Renal cortical epithelial cell (primary cell): ENCODE measurements at places on chromosomes 2 and 18.
A peak's percentile ranks its signal among the peaks of the same experiment; 100 is the strongest.

GRCh38 chr2:232809349-232810124 is 33.2 kb upstream of the KCNJ13 start:
- DNase-seq: peak; percentile 18

GRCh38 chr2:152790883-152791282 is 72.5 kb downstream of the ARL6IP6 start:
- no peak for DNase-seq

DNA sequence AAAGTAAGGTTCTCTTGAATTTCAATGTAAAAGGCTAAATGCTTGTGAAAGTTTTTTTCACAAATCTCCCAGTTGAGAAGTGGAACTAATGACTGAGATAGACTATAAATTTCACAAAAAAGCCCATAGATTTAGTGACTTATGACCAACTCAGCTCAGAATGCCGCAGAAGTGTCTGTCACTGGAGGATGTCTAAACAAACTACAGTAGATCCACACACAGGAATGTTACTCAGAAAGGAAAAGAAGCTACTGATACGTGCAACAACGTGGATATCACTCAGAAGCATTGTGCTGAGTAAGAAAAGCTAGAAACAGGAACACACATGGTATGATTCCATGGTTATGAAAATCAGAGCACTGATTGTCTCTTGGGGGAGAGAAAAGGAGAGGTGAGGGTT is 151.9 kb downstream of the DOCK10 start:
- DNase-seq: no peak

DNA sequence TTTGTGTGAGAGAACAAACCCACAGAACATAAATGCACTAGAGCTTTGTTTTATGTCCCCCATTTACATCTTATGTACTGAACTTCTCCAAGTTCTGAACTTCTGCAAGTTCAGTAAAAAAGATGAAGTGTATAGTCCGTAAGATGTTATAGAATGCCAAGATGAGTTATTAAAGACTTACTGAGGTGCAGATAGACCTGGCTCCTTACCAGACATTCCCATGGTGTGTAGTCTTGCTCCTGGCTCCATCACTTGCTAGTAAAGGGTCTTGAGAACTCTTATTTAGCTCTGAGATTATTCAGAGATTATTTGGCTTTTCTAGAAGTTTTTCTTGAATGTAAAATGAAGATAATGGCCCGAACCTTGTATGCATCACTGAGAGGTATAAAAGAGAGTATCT is 16.8 kb downstream of the GULP1 start:
- DNase-seq: no peak

GRCh38 chr18:1037776-1038175 is 133.1 kb downstream of the ADCYAP1 start:
- DNase-seq: no peak

DNA sequence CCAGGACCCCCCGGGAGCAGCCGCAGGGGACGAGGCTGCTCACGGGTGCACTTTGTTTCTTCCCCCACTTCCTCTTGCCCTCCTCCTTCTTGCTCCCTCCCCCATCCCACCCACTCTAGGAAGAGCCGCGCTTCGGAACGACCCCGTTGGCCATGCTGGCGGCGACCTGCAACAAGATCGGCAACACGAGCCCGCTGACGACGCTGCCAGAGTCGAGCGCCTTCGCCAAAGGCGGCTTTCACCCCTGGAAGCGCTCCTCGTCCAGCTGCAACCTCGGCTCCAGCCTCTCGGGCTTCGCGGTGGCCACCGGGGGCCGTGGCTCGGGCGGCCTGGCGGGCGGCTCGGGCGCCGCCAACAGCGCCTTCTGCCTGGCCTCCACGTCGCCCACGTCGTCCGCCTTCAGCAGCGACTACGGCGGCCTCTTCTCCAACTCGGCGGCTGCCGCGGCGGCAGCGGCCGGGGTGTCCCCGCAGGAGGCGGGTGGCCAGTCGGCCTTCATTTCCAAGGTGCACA is 1.3 kb downstream of the SP9 start:
- no peak for DNase-seq

GRCh38 chr2:200122683-200123082 is 167.3 kb downstream of the MAIP1 start:
- DNase-seq: no peak

- DNase-seq: peak; percentile 27
Observed at GRCh38 chr2:15369129-15369528, 192.0 kb downstream of the NBAS start.

DNA sequence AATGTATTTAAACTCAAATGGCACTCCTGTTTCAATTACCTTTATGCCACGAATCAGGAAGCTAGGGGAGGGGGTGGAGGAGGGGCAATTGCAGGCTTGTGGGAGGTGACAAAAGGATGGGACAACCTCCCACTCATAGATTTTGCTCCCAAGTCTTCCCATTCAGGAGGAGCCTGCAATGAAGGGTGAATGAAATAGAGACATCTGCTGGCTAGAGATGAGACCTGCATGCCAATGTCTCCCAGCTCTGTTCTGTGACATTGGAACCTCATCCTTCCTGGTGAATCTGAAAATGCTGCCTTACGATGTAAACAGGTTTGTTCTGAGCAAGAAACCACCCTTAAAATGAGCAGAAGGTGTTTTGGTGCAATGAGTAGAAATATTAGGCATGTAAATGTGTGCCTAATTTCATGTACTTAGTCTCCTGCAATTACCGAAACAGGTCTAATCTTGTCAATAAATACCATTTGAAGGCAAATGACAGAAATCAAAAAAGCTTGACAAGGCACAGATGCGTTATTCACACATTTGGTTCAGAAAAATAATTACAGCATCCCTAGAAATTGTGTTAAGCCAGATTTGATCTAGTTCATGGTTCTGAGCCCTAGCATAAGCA is 2.7 kb upstream of the PID1 start:
- peak; percentile 76 for DNase-seq

DNA sequence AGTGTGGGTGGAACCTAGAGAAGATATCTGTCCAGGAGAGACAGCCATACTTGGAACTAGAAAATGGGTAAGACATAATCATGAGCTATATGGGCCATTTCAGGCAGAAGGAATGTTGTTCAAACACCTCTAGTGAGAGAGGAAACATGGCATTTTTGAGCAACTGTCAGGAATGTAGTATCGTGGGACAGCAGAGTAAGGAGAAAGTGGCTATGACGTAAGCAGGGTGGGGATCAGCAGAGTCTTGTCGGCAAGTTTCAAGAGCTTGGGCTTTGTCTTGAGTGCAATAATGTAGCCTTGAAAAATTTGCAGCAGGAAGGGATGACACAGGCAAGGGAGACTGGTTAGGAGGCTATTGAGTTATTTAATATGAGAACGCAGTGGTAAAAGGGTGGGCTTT is 20.4 kb downstream of the SERPINB7 start:
- DNase-seq: no peak

GRCh38 chr2:63052411-63053080 is 1.9 kb downstream of the OTX1 start:
- no peak for DNase-seq

DNA sequence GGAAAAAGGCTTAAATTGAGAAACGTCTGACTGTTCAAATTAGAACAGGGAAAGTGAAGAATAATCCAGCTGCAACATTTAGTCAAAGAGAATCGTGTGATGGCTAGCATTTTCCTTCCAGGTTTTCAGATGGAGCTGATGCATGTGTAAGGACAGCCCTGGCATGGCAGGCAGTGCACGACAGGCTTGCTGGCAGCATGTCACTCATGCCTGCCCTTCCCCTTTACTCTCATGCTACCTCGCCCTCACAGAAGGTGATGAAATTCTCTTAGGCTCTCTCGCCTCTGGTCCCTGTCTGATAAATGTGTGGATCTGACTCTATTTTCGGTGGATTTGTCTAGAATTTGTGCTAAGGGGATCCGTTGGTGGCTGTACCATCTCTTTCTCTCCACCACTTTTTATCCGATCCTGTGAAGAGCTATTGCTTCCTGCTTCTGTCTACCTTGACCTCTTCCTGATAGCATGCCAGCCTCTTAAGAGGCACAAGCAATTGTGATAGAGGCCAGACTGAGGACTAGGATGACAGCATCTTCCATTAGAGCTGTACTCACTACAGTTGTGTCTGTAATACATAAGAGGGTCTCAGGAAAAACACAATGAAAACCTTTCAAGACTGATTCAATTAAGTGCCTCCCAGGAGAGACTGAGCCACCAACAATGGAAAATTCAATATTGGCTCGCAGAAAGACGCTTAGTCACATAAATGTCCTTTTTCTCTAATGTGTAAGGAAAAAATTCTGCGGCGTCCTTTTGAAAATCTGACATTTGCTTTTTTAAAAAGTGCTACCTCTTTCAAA is 65.6 kb upstream of the NOSTRIN start:
- DNase-seq: no peak

DNA sequence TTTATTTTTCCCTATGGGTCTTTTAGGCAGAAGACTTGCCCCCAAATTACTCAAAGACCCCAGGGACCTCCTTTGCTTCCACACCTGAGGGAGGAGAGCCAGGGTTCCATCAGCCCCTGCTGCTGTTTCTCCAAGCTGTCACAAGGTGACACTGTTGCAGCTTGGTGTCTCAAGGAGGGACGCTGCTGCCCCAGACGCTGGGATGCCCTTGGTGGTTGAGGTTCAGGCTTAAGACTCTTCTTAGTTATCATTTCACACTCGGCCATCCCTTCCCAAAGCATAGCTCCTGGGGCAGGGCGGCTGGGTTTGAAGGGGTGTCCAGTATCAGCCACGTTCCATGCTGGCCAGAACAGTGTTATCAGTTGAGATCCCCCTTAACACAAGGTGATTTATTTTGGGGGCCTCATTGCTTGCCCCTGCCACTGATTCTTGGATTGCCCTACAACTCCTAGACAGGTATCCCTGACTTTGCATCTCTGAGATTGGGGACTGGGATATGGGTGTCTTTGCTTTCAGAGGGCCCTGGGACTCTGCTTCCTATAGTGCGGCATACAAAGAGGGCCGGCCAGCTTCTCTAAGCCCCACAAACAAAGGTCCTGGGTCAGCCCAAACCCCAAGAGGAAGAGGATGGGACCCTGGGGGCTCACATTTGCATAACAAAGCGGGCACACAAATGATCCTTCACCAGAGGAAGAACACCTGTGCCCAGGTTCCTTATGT is 22.7 kb downstream of the GPR55 start:
- peak; percentile 41 for DNase-seq

DNA sequence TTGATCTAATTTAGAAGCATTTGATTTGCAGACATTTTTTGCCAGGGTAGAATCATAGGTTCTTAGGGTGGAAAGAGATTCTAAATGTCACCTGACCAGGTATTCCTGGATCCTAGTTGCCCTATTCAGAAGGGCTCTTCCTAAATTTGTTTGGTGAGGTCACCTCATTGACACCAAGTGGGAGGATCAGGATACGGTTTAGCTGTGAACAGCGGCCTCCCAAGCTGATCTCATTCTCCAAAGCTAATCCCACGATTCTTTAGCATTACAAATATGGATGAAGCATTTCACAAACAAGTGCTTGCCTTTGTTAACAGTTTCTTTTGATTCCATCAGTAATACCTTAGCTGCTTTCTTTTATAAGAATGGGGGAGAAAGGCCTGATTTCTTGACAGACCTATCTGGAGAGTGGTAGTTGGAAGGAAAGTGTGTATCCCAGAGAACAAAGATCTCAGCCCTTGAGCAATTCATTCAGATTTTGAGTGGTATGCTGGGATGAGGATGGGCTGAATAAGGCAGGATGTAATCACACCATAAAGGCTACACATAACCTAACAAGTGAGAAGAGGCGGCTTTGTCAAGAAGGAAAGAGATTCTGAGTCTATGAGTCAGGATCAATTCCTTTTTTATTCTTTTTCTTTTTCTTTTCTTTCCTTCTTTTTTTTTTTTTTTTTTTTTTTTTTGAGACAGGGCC is 16.6 kb downstream of the KCTD1 start:
- DNase-seq: no peak
